A549 treated with CpdA at 1 μM for 4 hours (cell line): ENCODE measurements at places on chromosomes 7 and 10. TPM values are rescaled to one million over a fixed set of nuclear protein-coding genes. Genes with fewer than 3 reads are reported as not detected.

The CYP2C18 gene
- total RNA-seq, result 0.07 to 0.14 TPM (median 0.11 TPM) in 4 of 5 replicates, not detected in the other

The OR13A1 gene
- not detected in 5 replicates for total RNA-seq

The ENTPD1 gene
- total RNA-seq, result 0.02 to 0.10 TPM in 2 of 5 replicates, not detected in the others

The POU6F2 gene
- not detected in 5 replicates for total RNA-seq

The UCMA gene
- not detected in 5 replicates for total RNA-seq

The LARP4B gene
- total RNA-seq, result 31.3 to 41.8 TPM (median 34.5 TPM) in 5 replicates

The FGF8 gene
- 0.09 to 0.27 TPM in 2 of 5 replicates, not detected in the others for total RNA-seq

The HOXA6 gene
- total RNA-seq, result 1.4 to 1.9 TPM (median 1.8 TPM) in 5 replicates
